ENCODE measurements at places on chromosomes 13 and 19. TPM values are rescaled to one million over a fixed set of nuclear protein-coding genes. Genes with fewer than 3 reads are reported as not detected.

Gene ZNF433
- total RNA-seq: 0.74 TPM

Gene HSPB6
- 0.21 TPM for total RNA-seq

Gene KIRREL2
- 1.0 TPM for total RNA-seq

Gene ZC3H4
- total RNA-seq: 87.8 TPM

Gene KLK4
- total RNA-seq: not detected

Gene PRR19
- 1.2 TPM for total RNA-seq
